ENCODE measurements at places on chromosomes 7 and 10.

- no peak for DNase-seq
These were observed 128.6 kb downstream of the ZNF248 start for GRCh38 chr10:37728830-37729229.

DNA sequence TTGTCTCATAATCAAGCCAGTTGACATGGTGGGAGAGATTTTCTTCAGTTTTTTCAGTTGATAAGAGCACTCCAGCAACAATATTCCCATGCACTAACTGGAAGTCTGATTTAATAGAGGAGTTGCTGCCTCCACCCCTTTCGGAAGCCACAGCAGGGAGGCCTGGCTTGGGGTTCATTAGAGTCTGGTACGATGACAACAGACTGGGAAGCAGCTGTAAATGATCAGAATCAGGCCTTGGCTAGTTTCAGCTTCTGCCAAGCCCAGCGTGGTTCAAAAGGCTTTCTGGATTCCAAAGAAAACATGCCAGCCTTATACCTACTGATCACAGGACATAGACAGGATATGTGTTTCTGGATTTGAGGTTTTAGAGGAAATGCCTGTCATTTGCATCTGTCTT is 274.0 kb downstream of the CSTF2T start:
- no peak for DNase-seq

DNA sequence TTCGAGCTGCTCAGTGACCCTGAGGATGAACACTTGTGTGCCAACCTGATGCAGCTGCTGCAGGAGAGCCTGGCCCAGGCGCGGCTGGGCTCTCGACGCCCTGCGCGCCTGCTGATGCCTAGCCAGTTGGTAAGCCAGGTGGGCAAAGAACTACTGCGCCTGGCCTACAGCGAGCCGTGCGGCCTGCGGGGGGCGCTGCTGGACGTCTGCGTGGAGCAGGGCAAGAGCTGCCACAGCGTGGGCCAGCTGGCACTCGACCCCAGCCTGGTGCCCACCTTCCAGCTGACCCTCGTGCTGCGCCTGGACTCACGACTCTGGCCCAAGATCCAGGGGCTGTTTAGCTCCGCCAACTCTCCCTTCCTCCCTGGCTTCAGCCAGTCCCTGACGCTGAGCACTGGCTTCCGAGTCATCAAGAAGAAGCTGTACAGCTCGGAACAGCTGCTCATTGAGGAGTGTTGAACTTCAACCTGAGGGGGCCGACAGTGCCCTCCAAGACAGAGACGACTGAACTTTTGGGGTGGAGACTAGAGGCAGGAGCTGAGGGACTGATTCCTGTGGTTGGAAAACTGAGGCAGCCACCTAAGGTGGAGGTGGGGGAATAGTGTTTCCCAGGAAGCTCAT is 1.1 kb downstream of the DDIT4 start:
- peak; percentile 68 for DNase-seq

- peak; percentile 27 for DNase-seq
These were observed 279.4 kb upstream of the HABP2 start for GRCh38 chr10:113273181-113274163.

DNA sequence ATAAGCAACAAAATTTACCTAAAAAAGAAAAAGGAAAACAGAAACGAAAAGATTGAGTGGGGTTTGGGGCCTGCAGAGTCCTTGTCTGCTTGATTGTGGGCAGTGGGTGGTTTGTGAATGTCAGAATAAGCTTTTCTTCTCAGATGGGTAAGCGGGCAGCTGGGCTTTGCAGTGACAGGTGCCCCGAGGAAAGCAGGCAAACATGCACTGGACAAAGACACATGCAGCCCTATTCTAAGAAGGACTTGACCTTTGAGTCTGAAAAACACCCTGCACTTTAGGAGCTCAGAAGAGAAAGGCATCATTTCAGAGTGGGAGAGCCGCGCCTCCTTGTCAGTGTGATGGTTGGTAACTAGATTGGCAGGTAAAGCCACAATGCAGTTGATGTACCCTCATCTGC is 562.7 kb downstream of the PTPRN2 start:
- DNase-seq, result no peak

DNA sequence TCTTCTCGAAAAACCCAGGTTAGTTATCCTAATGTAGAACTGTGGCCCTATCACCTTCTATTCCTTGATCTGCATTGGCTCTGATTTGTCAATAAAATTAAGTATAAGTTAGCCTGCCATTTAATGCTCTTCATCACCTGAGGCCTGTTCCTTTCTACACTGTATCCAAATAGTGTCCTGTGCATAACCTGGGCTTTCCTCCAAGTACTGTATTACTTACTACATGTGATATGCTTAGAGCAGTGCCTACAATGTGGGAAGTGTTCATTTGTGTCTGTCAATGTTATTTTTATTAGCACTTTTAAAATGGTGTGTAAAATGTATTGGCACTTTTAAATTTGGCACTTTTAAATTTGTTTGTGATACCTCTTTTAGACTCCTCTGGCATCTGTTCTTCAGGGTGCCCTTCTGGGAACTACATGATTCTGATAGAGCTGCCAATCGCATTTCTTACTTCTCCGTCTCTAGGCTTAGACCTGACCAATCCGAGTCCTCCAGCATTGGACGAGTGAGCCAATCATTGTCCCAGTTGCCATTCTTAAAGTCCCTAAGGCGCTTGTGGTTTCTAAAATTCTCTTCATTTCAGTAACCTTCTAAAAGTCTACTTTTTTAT is 85.5 kb downstream of the GNAI1 start:
- DNase-seq, result no peak
